NCI-H2029 treated with DMSO at 0.1 percent for 48 hours (cell line): ENCODE measurements at places on chromosomes 16 and 17.

- peak; percentile 77 for DNase-seq
Observed at GRCh38 chr17:74012465-74012864, 191.0 kb upstream of the RPL38 start.

DNA sequence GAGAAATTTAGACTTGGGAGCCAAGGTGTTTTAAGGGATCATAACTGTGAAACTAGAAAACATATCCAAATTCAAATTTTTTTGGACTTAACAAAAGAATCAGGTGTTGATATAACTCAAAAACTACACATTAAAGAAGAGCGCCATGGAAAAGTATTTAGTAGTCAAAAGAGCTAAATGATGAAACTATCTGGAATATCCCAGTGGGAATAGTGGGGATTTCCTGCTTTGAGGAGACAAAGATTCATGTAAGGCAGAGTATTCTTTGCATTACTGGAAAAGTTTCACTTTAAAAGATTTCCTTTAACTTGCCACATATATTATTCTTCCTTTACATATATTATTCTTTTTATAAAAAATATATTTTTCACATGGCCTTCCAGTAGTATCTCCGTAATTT is 40.3 kb upstream of the VPS4A start:
- no peak for DNase-seq

DNA sequence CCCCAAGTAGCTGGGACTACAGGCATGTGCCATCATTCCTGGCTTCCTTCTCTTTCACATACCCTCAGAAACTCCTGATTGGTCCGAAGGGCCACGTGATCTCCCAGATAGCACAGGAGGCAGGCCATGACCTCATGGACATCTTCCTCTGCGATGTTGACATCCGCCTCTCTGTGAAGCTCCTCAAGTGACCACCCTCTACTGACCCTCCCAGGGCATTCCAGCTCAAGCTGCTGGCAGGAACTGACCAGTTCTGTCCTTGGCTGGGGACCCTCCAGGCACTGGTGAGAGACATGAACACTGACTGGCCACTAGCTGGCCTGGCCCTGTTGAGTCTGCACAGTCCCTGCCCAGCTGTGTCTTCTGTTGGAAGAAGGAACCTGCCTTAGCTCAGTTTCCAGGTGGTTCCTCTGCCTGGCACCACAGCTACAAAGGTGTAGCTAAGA is 5.6 kb downstream of the ERAL1 start:
- DNase-seq, result no peak

GRCh38 chr16:69796285-69797118 is 34.4 kb downstream of the WWP2 start:
- no peak for DNase-seq

- DNase-seq, result peak; percentile 3
Observed at GRCh38 chr16:35797811-35798210, 2338.4 kb downstream of the TP53TG3F start.

DNA sequence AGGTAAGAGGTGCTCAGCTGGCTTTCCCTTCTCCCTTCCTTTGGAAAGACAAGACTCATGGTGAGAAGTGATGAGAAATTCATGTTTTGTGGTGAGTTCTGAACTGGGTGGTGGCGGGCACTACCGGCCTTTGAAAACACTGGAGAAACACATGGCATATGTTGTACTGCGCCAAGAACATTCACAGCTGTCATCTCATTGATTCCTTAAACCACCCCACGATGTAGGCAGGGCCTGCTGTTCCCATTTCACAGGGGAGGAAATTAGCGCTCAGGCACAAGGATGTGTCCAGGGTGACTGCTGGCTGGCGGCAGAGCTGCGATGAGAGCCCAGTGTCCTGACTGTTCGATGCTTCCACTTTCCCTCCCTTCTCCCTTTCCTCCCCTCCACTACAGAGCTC is 1.6 kb upstream of the DOC2B start:
- no peak for DNase-seq

GRCh38 chr17:42050393-42051012 is at the start of gene C17orf113:
C17orf113 (minus strand) TSS chr17:42050601; CDS start chr17:42043376, 7,225 bp downstream.
- no peak for DNase-seq

DNA sequence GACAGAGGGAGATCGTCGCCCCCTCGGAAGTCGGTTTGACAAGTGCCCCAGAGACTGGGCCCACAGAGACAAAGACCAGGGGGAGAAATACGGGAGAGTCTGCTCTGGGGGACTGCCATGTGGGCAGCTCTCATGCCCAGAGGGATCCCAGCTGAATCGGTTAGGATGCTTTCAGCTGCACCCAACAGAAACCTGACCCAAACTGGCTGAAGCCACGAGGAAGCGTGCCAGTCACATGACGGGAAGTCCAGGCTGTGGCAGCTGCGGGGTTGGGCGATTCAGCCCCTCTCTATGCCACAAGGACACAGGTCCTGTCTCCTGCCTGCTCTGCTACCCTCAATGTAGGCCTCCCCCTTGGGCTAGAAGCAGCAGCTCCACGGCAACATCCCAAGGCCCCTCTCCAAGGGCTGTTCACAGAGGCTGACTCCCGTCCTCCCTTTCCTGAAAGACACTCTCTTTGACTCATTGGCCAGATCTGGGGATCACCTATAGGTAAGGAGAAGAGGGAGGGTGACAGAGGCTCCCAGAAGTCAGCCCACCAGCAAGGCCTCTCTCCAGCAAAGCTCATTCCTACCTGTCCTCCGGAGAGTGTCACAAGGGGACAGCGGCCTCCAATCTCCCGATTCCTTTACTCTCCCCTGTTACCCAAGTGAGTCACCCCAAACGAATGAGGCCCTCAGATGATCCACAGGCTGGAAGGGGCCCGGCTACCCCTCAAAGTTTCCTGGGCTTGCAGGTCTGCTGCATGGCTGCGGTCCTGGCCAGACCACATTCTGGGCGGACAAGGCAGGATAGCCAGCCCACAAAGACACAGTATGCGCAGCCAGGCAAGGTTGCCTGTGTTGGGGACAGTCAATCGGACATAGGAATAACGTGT is 75.8 kb downstream of the RBFOX3 start:
- DNase-seq, result no peak

GRCh38 chr16:54060599-54061421 is 225.8 kb downstream of the IRX3 start:
- no peak for DNase-seq

DNA sequence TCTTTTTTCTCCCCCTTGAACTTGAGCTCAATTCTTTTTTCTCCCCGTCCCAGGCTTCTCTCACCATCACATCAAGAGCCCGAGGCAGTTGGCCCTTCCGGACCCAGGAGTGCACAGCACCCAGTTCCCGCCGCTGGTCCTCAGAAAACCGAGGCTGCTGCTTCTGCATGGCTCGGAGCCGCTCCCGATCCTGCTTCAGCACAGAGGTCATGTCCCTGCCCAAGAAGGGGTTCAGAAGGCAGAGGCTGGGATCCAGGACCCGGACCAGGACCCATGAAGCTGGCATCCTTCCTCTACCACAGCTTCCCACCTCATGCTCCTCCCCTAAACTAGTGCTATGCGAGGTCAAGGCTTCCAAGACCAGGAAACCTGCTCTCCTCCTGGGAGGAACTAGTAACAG is 10.5 kb downstream of the PER1 start:
- no peak for DNase-seq

DNA sequence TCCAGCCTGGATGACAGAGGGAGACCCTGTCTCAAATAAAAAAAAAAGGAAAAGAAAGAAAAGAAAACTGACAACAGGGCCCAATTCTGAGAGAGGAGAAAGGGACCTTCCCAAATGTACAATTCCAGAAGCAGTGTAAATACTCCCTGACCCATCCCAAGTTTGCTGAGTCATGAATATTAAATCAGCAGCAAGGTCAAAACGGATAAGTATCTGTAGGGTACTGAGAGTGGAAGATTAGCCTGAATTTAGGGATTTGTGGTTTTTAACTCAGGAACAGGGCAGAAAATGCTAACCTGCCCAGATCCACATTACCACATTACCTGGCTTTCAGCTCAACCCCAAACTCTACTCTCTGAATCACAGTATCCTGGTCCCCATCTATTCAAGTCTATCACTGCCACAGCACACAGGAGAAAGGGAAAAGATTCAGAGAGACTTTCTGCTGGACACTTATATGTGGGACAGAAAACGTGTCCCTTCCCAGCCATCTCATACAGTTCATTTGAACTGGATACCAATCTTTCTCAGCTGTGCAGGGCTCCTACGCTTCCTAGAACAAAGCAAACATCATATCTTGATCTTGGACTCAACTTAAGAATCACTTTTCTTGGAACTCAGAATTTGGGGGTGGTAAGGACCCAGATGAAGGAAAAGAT is 2.9 kb downstream of the FXR2 start:
- no peak for DNase-seq

DNA sequence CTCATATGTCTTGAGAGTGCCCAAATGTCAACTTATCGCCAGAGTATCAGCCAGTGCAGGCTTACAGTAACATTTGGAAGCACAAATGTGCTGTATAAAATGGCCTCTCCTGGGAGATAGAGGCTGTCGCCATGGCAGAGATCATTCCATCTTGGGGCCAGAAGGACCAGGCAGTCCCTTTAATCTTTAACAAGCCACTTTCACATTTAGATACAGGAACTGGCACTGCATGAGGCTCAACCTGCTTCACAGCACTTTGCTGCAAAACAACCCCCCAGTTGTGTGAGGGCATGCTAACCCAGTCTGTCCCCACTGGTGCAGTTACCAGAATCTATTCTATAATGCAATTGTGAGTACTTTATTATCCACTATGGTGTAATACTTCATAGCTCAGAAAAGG is 4.7 kb upstream of the RFFL start:
- no peak for DNase-seq

- no peak for DNase-seq
Observed at GRCh38 chr17:50573866-50574611, 13.5 kb downstream of the CACNA1G start.

DNA sequence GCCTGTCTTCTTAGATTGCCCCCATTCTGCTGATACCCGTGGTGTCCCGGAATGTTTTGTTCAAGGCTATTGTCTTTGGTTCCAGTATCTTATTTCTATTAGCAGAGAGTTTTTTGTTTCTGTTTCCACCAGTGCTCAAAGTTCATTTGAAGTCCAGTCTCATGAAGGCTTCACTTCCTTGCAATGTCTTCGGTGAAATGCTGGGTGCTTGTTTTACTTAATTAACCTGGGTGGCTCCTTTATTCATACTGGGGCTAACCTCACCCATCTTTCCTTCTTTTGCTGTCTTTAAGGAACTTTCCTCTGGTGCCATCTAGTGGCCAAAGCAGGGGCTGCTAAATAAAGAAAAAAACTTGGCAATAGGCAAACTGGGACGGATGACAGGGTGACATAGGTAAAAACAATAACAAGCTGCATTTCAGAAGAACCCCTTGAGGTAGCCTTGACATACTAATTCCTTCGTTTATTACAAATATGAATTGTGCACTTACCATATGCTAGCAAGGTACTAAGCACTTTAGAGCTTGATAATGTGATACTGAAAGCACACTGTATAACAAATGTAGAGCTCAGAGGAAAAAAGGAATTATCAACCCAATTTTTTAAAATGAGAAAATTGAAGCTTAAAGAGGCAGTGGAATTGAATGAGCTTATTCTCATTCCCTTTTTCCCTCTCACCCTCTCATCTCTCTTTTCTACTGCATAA is 2.8 kb upstream of the SMIM36 start:
- DNase-seq, result peak; percentile 25

- no peak for DNase-seq
Observed at GRCh38 chr16:23282568-23282967, 19.5 kb upstream of the SCNN1B start.

- DNase-seq, result peak; percentile 38
Observed at GRCh38 chr16:68499006-68499405, 40.1 kb upstream of the ZFP90 start.

DNA sequence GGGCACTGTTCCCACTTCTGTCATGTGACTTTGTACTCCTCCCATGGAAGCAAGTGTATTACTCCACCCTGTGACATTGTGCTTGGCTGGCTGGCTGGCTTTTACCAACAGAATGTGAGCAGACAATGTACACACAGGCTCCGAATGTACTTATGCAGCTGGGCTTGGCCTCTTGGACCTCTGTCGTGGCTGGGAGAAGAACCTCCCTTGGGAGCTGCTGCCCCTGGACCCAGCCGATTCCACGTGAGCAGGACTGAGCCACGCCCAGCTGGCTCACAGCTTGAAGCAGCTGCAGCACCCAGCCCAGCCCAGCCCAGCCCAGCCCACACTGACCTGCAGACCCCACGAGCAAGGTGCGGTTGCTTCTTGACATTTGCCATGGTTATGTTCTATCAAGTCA is 177.5 kb downstream of the RBFOX3 start:
- DNase-seq, result no peak

DNA sequence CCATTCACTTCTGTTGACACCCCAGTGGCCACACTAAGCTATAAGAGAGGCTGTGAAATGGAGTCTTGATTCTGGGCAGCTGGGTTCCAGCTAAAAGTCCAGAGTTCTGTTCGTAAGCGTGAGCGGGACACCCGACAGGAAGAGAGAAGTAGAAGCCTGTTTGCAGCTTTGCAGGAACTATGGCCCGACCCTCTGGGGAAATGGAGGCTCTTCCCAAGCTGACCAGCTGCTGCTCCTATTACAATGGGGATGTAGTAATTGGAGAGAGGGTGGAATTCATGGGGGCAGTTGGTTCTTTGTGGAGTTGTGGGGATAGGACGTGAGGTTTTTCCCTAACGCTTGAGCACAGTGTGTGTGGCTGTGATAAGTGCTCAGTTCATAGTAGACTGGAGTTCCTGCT is 28.4 kb downstream of the UBALD1 start:
- DNase-seq, result no peak

GRCh38 chr16:14491861-14492529 is 138.1 kb downstream of the PARN start:
- DNase-seq, result no peak

DNA sequence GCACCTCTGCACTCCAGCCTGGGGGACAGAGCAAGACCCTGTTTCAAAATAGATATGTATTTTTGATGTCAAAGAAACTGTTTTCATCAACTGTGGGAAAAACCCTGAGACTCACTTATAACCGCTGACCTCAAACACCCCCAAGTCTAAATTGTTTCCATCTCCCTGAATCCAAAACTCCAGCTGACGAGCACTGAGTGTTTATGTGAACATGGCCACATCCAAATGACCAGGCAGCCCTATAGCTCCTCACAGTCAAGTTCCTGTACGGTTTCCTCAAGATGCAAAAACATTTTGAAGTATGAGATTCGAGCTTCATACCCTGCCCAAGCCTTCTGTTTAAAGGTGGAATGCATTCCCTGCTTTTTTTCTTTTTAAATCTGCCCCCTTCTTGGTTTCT is 45.3 kb upstream of the ZCCHC14 start:
- no peak for DNase-seq

DNA sequence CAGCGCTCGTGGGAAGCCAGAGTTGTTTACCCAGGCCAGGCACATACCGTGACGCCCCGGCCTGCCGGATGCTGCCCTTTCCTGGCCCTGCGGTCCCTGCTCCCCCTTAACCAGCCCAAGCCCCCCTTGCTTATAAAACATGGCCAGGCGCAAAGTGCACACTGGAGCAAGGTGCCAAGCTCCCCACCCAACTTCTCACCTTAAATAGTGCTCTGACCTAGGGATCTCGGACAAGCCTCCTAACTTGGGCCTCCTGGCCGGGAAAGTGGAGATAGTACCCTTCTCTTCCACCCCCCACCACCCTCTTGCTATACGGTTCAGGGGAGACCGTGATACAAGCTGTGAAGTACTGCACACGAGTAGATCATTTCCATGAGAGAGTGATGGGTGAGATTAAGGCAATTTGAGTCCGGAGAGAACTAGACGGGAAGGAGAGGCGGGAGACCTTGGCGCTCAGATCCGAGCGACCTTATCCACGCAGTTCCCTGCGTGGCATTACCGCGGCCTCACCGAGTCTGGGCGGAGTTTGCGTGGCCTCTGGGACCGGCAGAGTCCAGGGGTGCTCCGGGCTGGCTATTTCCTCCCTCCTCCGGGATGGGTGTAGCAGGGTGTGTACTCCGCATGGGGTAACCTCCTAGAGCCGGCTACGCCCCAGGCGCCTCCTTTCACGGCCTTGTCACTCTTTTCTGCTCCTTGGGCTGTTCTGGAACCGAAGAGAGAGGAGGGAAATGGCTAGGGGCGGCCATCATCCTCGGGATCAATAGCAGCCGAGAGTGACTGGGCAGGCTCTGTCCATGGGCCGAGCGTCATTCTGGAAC is 4.4 kb upstream of the LHX1 start:
- DNase-seq, result no peak
